ENCODE measurements at places on chromosomes 6 and 20. TPM values are rescaled to one million over a fixed set of nuclear protein-coding genes. Genes with fewer than 3 reads are reported as not detected.

The GSTA3 gene
- not detected for total RNA-seq

DNA sequence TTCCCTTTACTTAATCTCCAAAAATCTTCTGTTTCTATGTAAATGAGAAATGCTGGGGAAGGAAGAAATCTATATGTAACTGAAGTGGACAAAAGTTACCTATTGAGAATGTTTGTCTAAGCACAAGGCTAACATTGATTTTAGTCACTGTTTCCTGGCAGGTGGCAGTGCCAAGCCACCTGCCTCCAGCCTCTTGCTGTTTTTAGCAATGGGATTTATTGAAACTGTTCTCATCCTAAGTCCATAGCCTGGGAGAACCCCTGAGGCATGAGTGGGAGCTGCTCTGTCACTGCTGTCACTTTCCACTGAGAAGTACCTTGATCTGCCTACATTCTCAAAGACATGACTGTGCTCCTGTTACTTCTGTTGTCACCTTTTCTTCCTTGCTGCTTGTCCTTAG is 14.7 kb downstream of the ENPP3 start:
- no peaks in the 10 kb centered on the region for H3K4me1 ChIP-seq
- no peaks in the 10 kb centered on the region for H3K27me3 ChIP-seq
- no peak for DNase-seq
- H3K27ac ChIP-seq = no peak overlapping the region
- no peak overlapping the region for H3K4me3 ChIP-seq

GRCh38 chr6:39785281-39785680 is 6.9 kb upstream of the DAAM2 start:
- no peak overlapping the region for H3K27ac ChIP-seq
- H3K4me1 ChIP-seq = no peaks in the 10 kb centered on the region
- H3K27me3 ChIP-seq = no peaks in the 10 kb centered on the region
- H3K4me3 ChIP-seq = no peak overlapping the region

GRCh38 chr20:57693002-57693582 is 16.7 kb downstream of the PMEPA1 start:
- no peak overlapping the region for H3K4me3 ChIP-seq
- no peak for DNase-seq
- H3K4me1 ChIP-seq = no peaks in the 10 kb centered on the region

DNA sequence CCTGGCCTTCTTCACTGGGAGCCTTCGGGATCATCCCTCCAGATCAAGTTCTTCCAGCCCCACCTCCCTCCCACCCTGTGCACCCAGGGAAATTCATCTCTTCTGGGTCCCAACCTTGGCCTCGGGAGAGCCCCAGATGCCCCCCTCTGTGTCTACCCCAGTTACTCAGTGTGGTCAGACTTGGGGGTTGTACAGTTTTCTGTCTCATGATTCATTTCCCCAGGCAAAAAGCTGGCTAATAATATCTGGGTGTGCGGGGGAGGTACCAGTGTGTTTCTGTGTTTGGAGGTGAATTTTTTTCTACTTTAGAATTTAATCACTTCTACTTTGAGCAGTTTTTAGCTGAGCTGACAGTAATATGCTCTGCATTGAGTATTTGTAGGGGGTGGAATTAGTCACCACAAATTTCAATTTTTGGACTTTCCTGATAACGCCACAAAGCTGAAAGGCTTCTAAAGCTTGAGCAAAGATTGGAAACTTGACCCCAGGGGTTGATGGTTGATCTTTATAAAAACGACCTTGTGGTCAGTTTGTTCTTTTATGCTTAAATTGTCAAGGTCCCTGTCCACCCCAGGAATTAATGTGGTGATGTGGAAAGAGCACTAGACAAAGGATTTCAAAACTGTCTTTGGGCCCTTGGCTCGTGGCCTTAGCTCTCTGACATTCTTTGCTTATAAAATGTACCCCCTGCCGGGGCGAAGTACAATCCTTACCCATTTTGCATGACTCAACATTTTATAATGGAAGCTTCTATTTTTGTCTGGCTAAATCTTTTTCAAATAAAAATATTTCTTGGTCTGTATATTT is 284.7 kb upstream of the TAB2 start:
- no peaks in the 10 kb centered on the region for H3K27me3 ChIP-seq
- no peak overlapping the region for H3K27ac ChIP-seq
- peaks cover 8% of the 10 kb centered on the region for H3K4me1 ChIP-seq
- H3K4me3 ChIP-seq = no peak overlapping the region
- no peaks in the 10 kb centered on the region for H3K36me3 ChIP-seq

The LRRN4 gene
- not detected for total RNA-seq

The ZNF165 gene
- total RNA-seq = 6.5 TPM

DNA sequence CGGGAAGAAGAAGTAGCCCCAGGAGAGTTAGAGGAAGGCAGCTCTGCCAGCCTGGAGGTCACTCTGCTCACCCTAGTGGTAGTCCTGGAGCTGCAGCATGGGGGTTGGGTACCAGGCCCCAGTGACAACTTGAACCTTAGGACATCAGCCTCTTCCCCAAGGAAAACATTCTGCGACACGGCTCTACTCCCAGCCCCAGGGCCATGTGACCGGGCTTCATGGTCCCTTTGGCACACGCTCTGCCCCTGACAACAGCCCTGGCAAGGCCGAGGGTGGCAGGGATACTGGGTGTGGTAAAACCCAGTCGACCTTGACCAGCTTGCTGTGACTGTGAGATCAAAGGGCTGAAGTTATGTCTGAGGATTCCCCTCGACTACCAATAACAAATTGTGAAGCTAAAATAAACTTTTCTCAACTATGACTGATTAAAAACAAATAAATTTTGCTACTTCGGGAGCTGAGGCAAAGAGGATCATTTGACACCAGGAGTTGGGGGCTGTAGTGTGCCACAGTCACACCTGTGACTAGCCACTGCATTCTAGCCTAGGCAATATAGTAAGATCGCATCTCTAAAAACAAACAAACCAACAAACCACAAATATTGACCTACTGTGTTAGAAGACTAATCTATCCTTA is 24.4 kb upstream of the ARID1B start:
- no peaks in the 10 kb centered on the region for H3K36me3 ChIP-seq
- no peak for DNase-seq
- H3K27me3 ChIP-seq = no peaks in the 10 kb centered on the region
- no peaks in the 10 kb centered on the region for H3K4me1 ChIP-seq
- no peak overlapping the region for H3K4me3 ChIP-seq

The HTR1B gene
- total RNA-seq = not detected

The SRMS gene
- not detected for total RNA-seq

DNA sequence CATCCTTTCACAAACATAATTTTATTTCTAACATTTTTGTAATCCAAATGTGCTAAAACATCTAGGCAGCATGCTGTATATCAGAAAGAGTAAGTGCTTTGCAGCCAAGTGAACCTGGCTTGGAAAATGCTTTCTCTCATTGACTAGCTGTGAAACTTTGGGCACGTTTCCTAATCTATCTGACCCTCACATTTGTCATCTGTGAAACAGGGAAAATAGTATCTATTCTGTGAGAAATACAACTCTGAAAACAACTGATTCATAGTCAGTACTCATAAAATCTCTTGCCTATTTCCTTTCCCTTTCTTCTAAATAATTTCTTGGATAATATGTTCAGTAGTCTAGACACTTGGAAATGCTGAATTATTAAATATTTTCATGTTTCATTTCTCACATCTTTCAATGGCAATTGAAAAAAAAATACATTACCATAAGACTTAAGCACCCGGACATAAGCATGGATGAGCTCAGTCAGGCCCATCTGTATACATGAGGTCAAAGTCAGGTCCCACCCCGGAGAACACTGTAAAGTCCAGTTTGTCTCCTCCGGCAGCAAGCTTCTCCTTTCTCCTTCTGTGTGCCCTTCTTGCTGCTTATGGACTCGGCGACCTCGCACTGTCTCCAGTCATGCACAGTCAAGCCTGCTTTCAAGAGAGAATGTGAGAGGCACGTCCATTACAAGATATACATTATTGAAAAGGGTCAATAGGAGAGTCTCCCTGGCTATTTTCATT is 455.0 kb upstream of the SOX4 start:
- DNase-seq = no peak
- no peaks in the 10 kb centered on the region for H3K4me1 ChIP-seq
- H3K27me3 ChIP-seq = no peaks in the 10 kb centered on the region
- no peak overlapping the region for H3K27ac ChIP-seq
- no peak overlapping the region for H3K4me3 ChIP-seq

DNA sequence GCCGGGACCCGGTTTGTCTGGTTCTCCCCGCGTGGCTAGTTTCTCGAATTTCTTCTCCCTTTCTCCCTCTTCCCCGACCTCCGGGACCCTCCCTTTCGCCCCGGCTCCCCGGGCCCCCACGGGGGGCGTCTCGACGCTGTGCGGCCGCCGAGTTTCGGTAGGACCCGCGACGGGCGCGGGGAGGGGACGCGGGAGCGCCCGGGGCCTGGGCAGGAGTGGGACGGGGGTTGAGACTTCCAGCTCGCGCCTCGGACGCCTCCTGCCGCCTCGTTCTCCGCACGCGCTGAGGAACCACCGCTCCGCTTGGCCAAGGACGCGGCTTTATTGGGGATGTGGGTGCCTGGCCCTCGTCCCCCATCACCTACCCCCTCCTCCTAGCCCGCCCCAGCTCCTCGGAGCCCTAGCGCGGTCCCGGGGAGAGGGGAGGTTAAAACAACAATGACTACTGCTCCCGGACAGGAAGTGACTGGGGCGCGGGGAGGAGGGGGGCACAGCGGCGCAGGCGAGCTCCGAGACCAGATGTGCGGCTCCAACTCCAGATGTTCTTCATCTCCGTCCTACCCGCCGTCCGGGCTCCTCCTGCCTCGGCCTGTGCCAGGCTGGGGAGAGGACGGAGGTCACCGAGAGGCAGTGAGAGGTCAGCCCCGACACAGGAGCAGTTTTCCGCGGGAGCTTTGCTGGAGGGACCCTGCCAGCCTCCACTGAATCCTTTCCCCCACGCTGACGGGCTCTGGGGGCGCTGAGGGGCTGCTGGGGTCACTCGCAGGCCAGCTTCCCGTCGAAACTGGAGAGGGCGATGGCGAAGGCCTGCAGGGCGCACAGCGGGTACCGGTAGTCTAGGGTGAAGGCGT is 917 bp upstream of the TEAD3 start:
- H3K4me3 ChIP-seq = peak overlapping the region; percentile 68
- DNase-seq = peak; percentile 43
- H3K27me3 ChIP-seq = peaks cover 4% of the 10 kb centered on the region
- H3K27ac ChIP-seq = peak overlapping the region; percentile 60

GRCh38 chr6:81734500-81735150 is 17.9 kb downstream of the TENT5A start:
- H3K27me3 ChIP-seq = no peaks in the 10 kb centered on the region
- H3K36me3 ChIP-seq = no peaks in the 10 kb centered on the region
- H3K27ac ChIP-seq = no peak overlapping the region
- no peaks in the 10 kb centered on the region for H3K4me1 ChIP-seq
- no peak overlapping the region for H3K4me3 ChIP-seq

The NR2E1 gene
- total RNA-seq = not detected

The CST7 gene
- total RNA-seq = 11.5 TPM

- H3K4me1 ChIP-seq = peaks cover 18% of the 10 kb centered on the region
- no peaks in the 10 kb centered on the region for H3K27me3 ChIP-seq
- no peak overlapping the region for H3K27ac ChIP-seq
Observed at GRCh38 chr20:32356622-32357374, 1.3 kb upstream of the ASXL1 start.

The RHAG gene
- total RNA-seq = not detected

DNA sequence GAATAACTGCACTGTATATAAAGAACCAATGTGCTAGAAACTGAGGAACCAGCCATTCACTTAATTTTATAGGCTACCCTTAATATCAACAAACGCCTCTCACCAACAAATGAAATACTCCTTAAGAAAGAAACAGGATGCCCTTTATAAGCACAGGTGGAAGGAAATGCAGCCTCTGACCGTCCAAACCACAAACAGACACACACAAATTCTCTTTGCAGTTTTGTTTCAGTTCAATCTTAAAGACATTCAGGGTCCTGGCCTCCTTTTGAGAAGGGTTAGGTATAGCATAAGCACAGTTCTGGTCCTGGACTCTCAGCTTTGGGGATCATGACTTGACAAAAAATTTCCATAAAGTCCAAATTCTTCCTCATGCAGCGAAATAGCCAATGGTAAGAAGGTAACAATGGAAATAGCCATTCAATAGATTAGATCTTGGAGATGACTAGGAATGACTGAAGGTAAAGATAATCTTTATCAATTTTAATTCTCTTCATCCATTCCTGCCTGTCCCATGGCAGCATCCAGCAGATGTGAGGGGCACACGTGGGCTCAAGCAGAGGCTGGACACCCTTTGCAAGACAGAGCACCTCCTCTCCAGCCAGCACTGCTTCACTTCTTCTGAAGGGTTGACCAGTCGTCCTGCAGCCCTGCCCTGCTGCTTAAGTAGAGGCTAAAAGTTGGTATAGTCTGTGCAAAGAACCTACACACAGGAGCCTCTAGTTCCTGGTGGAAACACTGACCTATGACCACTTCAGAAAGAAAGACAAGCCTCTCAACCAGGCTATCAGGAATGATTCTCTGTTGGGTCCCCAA is 123.9 kb downstream of the CD83 start:
- no peaks in the 10 kb centered on the region for H3K36me3 ChIP-seq
- no peak for DNase-seq
- no peaks in the 10 kb centered on the region for H3K27me3 ChIP-seq
- no peak overlapping the region for H3K27ac ChIP-seq
- no peaks in the 10 kb centered on the region for H3K4me1 ChIP-seq
- H3K4me3 ChIP-seq = no peak overlapping the region

GRCh38 chr6:5672581-5673011 is 334.1 kb downstream of the NRN1 start:
- no peaks in the 10 kb centered on the region for H3K27me3 ChIP-seq
- no peak overlapping the region for H3K27ac ChIP-seq
- peaks cover 37% of the 10 kb centered on the region for H3K4me1 ChIP-seq
- no peaks in the 10 kb centered on the region for H3K36me3 ChIP-seq

The C6orf15 gene
- not detected for total RNA-seq

The STMND1 gene
- not detected for total RNA-seq

- no peaks in the 10 kb centered on the region for H3K4me1 ChIP-seq
- H3K27ac ChIP-seq = no peak overlapping the region
- H3K36me3 ChIP-seq = no peaks in the 10 kb centered on the region
- H3K4me3 ChIP-seq = no peak overlapping the region
Observed at GRCh38 chr6:8940356-8940755, 505.0 kb upstream of the SLC35B3 start.

The GABRR1 gene
- total RNA-seq = not detected

The PHACTR3 gene
- total RNA-seq = not detected

The FAM83C gene
- total RNA-seq = not detected

DNA sequence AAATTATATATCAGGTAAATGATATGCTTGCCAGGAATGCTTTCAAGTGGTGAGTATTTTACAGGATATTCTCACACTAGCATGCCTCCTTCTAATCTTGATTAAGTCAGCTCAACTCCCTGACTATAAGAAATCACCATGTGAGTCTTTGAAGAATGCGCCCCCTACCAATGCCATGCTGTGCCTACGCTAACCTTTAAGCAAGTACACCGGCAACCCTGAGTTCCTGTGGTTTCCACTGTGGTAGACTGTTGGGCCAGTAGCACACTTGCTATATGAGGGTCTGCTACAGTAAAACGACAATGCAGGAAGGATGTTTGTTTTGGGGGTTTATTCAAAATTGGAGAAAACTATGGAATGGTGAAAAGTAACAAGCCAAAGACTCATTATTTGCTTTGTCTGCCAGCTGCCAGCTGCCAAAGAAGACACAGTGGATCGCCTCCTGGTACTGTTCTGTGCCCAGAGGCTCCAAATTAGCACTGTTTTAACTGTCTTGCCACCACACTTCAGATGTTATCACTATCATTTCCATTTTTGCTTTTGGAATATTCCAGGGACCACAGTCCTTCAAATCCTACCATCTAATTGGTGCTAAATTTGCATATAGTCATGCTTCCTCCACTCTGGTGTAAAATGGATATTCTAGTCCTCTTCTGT is 333.5 kb downstream of the RNGTT start:
- DNase-seq = no peak
- no peak overlapping the region for H3K4me3 ChIP-seq
- no peaks in the 10 kb centered on the region for H3K36me3 ChIP-seq
- H3K4me1 ChIP-seq = no peaks in the 10 kb centered on the region
